ENCODE measurements at places on chromosomes 1 and 21.

GRCh38 chr1:37176269-37176668 is 142.0 kb upstream of the GRIK3 start:
- no peak for DNase-seq

DNA sequence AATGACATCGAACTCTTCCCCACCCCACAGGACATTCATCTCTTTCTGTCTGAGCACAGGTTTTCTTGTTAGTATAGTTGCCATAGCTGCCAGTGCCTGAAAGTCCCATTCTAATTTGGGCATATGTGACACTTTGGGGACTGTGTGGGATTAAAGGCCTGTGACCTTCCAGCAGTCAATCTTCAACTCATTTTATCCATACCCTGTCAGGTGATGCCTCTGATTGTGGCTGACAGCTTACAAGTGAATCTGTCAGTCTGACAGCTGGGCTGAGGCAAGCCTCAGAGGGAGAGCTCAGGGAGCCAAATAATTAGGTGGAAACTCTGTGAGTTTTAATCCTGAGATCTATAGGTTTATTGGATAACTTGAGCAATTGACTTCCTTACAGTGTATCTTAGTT is 29.6 kb downstream of the ZCCHC17 start:
- DNase-seq: no peak

- DNase-seq: no peak
Measured at GRCh38 chr1:241507189-241507863, 12.2 kb downstream of the FH start.

DNA sequence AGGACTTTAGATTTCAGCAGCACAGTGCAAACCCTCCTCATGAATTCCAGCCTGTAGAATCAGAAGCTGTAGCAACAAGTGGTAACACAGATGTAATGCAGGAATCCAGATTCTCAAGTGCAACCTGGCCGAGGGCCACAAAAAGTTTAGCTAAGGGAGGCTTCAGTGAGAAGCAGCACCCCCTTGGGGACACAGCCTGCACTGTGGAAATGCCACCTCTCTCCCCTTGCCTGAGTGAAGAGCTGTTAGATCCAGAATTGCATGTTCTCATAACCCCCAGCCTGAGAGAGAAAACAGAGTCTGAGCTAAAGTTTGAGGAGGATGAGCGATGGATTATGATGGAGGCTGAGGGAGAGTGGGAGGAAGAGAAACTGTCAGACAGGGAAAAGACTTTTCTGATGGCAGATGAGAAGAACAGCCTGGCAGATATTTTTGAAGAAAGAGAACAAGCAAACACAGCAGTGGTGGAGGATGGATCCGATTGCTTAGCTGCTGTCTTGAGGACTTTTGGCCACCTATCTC is 80.5 kb upstream of the BMP8A start:
- peak; percentile 49 for DNase-seq

- DNase-seq: no peak
Measured at GRCh38 chr1:90417126-90417525, 300.0 kb downstream of the BARHL2 start.

GRCh38 chr1:51572365-51572764 is 44.5 kb upstream of the OSBPL9 start:
- no peak for DNase-seq

DNA sequence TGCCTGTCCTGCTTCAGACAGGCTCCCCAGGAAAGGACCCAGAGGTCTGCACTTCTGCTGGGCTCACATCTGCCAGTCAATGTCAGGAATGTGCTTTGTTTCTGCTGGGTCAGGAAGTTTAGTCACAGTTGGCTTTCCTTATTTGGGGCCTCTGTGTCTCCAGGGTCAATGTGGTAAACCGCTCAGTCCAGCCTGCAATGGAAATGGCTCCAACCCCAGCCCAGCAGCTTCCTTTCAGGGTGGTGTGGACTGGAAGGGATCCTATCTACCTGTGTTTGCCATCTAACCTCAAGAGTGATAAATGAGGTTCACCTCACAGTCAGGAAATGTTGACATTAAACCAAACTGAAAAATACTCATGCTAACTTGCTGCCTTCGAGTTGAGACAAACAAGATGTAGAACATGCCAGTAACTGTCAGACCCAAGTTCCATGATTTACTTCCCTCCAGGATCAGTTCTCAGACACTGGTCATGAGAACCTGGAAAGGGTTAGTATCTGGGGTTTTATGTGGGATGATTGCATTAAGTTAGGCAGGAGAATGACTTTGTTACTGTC is 20.3 kb downstream of the ENO1 start:
- DNase-seq: no peak

- no peak for DNase-seq
Measured at GRCh38 chr1:117659550-117660270, 53.9 kb downstream of the TENT5C start.

DNA sequence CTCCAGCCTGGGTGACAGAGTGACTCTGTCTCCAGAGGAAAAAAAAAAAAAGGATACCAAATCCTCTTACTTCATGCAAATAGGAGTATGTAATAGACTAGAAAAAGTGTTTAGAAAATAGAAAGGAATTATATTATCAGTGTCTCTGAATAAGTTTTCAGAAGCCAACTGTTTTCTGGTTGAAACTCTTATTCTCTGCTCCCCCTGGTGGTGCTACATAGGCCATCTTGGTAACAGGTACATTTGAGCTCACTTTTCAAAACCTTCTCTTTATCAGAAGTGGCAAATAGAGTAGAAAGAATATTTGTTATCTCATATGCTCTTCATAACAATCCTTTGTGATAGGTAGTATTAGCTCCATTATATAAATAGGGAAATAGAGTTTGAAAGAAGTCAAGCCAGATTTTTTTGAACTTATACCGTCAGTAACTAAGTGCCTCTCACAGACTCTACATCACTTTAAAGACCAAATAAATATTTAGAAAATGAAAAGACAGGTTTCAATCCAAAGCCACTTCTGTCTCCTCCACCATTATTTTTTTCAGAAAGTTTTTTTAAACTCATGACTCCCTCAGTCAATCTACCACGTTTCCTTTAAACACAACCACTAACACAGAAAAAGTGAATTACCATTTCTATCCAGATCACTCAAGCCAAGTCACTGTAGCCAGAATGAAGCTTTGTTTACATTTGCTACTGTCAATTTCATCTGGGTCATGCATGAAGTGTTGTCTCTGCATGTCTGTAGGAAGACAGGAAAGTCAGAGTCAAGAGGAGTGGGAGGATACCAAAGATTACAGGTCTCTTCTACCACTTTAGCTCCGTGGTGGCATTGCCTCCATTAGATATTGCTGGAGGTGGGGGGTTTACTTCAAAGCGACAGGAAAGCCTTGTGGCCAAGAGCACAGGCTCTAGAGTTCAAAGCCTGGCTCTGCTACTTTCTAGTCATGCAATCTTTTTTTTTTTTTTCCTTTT is 45.6 kb downstream of the IL23R start:
- DNase-seq: no peak

DNA sequence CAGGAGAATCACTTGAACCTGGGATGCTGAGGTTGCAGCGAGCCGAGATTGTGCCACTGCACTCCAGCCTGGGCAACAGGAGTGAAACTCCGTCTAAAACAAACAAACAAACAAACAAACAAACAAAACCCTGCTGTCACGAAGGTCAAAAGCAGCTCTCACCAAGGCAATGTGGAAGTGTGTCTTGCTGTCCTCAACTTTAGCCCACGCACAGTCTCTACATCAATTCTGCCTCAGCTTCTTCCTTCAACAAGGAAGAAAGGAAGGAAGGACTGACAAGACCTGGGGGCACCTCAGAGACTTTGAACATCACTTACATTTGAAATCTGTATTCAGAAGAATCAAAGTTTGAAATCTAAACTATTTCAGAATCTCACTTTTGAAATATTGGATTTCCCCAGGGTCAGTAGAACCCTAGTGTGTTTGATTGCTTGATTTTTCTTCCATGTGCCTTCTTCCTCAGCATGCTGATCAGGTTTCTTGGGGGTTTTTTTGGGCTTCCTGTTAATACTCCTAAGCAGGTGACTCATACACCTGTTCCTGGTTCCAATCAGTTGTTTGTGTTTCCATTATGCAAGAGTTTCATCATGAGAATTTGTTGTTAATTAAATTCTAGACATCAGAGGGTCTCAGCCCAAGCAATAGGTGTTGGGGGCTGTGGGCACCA is 6.5 kb upstream of the CSTB start:
- no peak for DNase-seq
